Stimulated activated CD4-positive, alpha-beta T cell treated with anti-CD3 and anti-CD28 coated beads, Interleukin-4, amount 100 ng/mL, for 1 hour (primary cell): ENCODE measurements at places on chromosomes 11 and 22.

DNA sequence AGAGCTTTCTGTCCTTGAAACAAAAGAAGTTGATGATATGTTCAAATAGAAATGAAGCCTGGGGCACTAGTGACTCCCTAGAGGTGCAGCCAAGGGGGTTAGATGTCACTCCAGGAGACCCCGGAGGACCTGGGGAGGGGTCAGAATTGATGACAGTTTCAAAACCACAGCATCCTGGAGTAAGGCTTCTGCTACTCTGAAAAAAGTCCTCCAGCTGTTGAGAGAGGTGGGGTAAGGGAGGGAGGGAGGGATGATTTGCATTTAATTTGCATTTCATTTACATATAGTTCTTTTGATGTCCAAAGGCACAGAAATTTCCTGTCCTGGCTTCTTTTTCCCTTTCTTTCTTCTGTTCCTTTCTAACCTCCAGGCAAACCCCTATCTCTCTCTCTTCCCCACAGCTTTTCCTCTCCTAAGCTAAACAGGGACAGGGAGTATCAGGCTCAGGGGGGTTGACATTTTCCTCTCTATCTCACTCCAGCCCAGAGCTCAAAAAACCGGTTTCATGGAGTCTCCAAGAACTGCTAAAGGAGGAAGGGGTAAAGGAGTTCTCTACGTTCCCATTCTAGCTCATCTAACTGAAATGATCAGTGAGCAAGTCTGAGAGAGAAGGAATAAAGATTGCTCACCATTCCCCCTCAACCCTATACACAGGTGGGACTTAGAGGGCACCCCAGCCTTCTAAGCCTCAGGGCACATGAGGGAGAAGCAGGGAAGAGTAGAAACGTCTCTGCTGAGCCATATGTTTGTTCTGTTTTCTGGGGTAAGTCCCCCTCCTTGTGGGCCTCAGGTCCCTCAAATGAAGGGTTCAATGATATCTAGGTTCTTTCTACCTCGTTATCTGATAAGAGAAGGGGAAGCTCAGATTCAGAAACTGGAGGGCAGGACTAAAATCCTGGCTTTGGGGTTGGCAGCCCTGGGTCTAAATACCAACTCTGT, 3.5 kb upstream of the POU2F3 start:
- DNase-seq = no peak

GRCh38 chr11:2691991-2692875, 7.6 kb downstream of the KCNQ1OT1 start:
- DNase-seq = no peak

DNA sequence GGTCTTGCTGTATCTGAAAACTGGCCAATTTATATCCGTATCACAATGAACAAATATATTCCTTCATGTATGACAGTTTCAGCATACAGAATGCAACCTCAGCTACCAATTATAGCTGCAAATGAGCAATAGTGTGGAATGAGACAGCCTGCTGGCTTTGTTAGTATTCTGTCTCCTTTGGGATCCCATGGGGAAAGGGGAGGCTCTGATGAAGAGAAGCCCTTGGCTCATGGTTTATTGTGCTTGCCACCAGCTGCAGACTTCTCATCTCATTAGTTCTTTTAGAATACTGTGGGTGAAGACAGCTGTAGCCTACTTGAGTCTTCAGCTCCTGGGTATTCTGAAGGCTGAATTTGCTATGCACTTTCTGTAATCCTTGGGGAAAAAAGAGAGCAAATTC, 42.4 kb downstream of the PITPNB start:
- DNase-seq = no peak

DNA sequence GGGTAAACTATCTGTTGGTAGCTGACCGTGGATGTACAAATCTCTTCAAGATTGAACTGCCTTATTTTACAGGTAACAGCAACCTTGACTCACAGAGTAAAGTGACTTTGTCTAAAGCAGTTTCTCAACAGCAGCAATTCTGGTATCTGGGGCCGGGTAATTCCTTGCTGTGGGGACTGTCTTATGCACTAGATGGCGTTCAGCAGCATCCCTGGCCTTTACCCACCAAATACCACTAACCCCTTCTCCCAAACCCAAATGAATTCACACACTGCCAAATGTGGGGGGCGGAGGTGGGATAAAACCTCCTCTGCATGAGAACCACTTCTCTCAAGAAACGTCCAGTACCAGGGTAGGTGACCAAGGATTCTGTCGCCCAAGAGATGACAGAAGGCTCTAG, 1.7 kb upstream of the INCENP start:
- DNase-seq = no peak

DNA sequence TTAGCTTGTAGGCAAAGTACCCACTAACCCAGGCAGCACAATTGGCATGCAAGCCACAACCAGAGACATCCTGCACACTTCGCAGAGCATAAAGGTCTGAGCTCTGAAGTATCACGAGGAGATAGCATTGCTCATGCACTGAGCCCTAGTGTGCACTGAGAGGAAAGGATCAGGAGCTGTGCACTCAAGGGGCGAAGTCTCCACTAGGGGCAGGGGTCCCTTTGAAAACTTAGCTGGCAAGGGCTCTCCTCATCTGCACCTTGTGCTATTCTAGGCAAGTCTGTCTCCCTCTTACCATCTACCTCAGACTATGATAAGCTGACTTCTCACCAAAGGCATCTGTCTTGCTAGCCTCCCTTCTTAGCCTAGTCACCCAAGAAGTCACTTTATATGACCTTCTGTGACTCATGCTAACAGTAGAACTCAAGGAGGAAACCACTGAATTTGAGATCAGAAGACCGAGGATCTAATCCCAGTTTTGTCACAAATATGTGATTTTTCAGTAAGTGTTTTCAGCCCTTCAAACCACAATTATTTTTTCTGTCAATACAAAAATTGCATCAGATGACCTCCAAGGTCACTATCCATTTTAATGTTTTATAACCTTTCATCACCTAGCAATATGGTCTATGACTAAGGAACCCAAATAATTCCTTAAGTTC, 1078.0 kb downstream of the NTM start:
- DNase-seq = no peak

DNA sequence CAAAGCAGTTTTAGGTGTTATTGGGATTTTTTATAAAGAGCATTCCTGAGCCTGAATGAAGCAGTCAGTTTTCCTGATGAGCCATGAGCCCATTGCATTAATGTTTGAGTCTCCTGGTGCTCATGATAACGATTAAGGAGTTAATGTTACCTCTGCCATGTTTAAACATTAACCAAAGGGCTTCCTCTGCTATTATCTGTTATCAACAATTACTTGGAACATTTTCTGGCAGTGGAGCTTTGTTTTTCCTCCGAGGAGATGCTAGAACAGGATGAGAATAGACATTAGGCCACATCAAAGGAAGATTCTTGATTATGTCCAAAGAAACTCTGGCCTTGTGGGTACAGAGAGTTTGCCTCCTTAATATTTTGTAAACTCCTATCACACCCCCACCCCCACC, 49.9 kb downstream of the ZNRF3 start:
- no peak for DNase-seq

GRCh38 chr11:72140661-72141060, 5.1 kb downstream of the FOLR3 start:
- no peak for DNase-seq

GRCh38 chr11:4619514-4619913, 11.5 kb upstream of the TRIM68 start:
- DNase-seq = no peak

GRCh38 chr22:27210111-27210730, 552.8 kb downstream of the MIAT start:
- no peak for DNase-seq

GRCh38 chr11:117790279-117790678, 6.7 kb downstream of the DSCAML1 start:
- DNase-seq = no peak

DNA sequence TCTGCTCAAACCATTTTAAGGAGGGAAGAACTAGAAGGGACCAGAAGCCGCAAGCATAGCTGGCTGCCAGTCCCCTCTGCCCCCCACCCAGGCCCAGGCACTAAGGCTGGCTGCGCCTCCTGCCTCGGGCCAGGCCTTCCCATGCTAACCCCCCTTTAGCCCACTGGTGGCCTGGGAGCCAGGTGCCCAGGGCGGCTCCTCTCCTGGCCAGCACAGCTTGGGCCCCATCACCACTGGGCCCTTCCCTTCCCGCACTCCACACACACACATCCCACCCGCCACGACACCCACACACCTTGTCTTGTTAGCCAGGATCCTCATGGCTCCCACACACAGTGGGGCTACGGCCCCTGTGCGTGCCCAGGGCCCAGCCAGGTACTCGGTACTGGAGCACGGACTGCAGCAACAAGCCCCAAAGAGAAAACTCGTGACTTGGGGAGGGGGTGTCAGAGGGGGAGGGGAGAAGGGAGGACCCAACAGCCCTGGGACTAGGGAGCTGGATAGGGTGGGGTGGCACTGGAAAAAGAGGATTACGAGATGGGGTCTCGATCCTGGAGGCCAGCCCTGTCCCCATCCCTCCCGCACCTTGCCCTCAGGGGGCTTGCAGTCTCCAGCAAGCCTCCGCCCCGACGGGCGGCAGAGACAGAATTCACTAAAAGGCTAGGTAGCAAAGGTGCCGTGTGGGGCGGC, 16.0 kb downstream of the BCL9L start:
- no peak for DNase-seq

DNA sequence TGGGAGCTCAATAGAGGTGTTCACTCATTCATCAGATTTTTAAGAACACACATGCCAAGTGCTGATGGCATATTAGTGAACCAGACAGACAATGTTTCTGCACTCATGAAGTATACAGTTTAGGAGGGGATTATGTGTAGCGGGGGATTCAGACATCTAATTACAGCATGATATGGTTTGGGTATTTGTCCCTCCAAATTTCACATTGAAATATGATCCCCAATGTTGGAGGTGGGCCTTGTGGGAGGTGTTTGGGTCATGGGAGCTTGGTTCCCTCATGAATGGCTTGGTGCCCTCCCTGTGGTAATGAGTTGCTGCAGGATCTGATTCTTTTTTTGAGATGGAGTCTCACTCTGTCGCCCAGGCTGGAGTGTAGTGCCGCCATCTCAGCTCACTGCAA, 8.9 kb upstream of the RAB3IL1 start:
- DNase-seq = no peak

DNA sequence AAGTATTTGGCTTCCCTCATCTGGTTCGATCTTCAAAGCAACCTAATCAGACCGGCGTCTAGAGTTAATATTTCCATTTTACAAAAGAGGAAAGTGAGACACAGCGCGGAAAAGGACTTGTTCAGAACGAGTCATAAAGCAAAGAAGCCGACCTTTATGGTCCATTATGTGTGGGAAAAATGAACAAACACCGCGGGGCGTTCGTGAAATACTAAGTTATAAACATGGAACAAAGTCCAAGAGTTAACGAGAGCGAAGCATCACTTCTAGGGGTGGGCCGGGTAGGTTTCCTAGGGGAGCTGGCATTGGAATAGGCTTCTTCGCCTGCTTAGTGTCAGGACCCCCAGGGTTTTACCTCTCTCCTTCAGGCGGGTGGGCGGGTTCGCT, 575 bp downstream of the DUSP18 start:
- no peak for DNase-seq

GRCh38 chr22:41746567-41747400, 47.5 kb downstream of the MEI1 start:
- DNase-seq = peak; percentile 41

- DNase-seq = no peak
Measured at GRCh38 chr11:205221-206001, 1.8 kb downstream of the BET1L start.

GRCh38 chr11:126140926-126141280, 70.5 kb downstream of the RPUSD4 start:
- no peak for DNase-seq

- no peak for DNase-seq
Measured at GRCh38 chr11:73196576-73196975, 21.5 kb upstream of the P2RY2 start.

- no peak for DNase-seq
Measured at GRCh38 chr11:59641156-59641555, 25.6 kb upstream of the OSBP start.

- DNase-seq = no peak
Measured at GRCh38 chr11:117535850-117536411, 208.3 kb downstream of the CEP164 start.

- no peak for DNase-seq
Measured at GRCh38 chr11:81345609-81346008, 1388.1 kb downstream of the FAM181B start.

DNA sequence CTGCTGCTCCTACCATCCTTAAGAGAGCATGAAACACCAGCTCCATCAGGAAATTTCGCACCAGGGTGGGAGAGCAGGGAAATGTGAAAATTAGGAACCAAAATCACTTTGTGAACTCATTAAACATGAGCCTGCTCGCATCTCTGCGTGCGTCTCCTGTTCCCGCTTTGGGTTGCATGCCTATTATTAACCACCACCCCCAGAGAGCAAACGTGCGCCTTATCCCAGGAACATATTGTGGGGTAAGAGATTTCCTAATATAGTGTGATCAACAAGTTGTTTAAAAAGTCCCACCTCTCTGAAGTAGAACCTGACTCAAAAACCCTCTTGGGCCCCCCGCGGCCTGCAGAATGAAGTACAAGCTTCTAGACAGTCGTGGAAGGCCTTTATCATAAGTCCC, 115.0 kb downstream of the TENM4 start:
- DNase-seq = no peak

DNA sequence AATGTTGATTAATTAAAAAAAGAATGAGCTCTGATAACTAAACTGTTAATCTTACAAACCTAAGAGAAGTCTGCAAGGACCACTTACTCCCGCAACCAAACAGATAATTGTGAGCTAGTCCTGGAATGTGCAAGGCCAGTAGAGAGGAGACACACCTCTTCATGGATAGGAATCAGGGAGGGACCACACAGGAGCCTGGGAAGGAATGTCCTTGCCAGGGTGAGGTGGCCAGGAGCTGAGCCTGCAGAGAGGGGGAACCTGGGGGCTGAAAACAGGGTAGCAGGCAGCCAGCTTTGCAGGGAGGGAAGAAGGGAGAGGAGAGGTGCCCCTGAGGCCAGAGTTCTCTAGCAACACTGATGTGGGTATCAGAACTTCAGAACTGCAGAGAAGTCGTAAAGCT, 9.4 kb upstream of the NLRP10 start:
- DNase-seq = no peak
